ENCODE measurements at places on chromosomes 5 and 9.

- DNase-seq, result no peak
These were observed 65.3 kb downstream of the SH3RF2 start for GRCh38 chr5:146001544-146002190.

GRCh38 chr9:136303825-136304416, at the start of gene CCDC187:
Gene CCDC187, minus strand, starts transcription at chr9:136304094. Its CDS starts 264 bp downstream, at chr9:136303830.
- DNase-seq, result no peak

DNA sequence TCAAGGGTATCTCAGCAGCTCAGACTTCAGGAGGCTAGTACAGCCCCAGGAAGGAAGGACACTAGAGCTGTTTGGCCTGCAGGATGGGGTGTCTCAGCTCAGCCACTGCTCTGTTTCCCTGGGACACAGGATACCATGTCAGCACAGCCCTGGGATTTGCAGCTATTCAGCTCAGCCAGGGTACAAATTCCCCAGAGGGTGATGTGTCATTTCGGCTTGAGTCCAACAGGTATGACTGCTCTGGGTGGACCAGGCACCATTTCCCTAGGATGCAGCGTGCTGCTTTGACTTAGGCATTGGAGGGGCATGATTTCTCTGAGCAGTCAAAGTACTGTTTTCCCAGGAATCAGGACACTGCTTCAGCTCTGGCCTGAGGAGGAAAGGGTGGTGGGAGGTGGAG, 130.1 kb downstream of the ARSB start:
- DNase-seq, result no peak

GRCh38 chr5:10631316-10631996, 67.6 kb downstream of the ANKRD33B start:
- DNase-seq, result no peak

DNA sequence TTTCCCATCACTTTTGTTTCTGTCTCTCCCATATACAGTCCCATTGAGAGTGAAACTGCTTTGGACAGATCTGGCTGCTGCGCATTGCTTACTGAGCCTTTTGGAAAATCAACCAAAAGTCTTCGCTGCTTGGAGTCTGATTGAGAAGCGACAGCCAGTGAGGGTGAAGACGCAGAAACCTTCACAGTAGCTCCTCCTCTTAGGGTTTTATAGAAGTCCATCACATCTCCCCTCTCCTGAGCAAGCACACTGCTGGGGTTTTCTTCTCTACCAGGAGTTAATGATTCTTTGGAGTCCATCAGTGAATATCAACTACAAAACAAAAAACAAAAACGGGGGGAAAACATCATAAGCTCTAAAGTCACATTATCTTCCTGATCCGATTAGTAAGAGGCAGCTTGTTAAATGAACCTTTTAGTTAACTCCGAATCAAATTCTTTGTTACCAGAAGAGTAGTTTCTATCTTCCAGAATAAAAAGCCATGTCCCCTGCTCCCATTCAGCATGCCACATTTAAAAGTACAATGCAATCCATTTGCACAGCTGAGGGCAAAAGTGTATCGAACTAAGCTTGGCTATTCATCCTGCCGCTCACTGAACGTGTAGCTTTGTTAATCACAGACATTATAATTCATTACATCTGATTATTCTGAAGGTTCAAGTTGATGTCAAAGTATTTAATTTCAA, 2.8 kb downstream of the NR3C1 start:
- no peak for DNase-seq

- DNase-seq, result no peak
These were observed 27.0 kb downstream of the ANGPTL2 start for GRCh38 chr9:127095411-127095810.

- DNase-seq, result no peak
These were observed 117.0 kb downstream of the GLIS3 start for GRCh38 chr9:4182831-4183230.

DNA sequence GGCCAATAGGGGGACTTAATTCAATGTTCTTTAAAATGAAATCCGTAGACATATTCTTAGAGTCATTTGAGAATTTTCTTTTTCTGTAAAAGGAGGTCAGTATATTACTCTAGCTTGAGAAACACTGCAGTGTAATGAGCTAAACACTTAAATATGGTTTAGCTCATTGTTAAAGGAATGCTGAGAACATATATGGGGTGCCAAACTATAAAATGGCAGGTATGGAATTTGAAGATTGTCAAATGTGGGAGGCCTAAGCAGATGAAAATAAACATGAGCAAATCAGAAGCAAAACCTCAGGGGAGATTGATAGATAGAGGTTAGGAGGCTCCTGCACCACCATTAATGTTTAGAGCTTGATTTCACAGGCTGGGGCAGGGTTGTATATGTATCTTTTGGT, 57.9 kb downstream of the STX17 start:
- no peak for DNase-seq

GRCh38 chr9:77561331-77562018, 86.6 kb downstream of the GNA14 start:
- DNase-seq, result no peak

DNA sequence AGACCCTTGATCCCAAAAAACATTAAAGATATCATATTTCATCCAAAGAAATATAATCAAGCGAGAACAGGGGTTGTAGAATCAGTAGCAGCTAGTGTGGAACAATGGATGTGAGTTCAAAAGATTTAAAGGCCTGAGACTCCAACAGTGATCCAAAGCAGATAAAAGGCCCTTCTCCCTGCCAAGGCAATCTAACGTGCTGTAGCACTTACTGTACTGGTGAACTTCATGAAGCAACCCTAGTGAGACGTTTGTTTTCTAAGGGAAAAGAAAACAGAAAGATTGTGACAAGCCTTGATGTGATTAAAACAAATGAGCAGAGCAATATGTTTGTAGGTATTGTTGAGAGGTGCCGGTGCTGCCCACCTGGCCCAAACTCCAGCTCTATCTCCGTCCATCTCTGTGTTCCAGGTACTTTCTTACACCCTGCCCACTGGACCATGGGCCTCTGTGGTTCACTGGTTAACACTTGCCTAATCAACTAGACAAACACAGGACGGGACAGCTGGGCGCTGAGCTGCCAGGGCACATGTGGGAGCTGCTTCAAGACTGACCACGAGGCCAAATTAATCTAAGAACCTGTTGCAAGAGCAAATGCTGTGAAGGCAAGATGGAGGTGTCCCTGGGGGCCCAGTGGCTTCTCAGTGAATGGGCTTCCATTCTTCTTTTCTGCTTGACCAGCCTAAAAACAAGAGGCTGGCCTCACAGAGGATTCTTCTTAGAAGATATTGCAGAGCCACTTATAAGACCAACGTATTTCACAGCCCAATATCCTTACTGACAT, 265.5 kb downstream of the CWC27 start:
- DNase-seq, result no peak

DNA sequence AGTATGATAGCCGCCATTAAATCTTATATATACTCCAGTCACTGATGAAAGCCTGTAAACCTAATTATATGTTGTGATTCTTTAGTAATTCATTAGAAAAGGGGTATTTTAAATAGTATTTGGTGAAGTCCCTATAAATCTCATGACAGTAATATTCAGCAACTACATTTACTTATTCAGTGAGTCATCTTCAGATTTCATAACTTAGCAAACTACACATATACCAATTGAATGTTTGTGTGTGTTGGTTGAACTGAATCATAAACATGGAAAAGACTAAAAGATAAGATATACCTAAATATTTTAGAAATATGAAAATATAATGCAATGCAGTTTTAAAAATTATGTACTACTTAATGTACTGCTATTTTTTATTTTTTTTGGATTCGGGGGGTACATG, 1050.4 kb downstream of the MAT2B start:
- DNase-seq, result no peak

GRCh38 chr5:141031006-141031405, 20.2 kb upstream of the PCDHB1 start:
- no peak for DNase-seq

- no peak for DNase-seq
These were observed 28.3 kb downstream of the JAK2 start for GRCh38 chr9:5013374-5013773.

GRCh38 chr9:15374310-15374709, 48.4 kb upstream of the SNAPC3 start:
- DNase-seq, result no peak

GRCh38 chr5:83368835-83369234, 102.7 kb upstream of the VCAN start:
- DNase-seq, result no peak

DNA sequence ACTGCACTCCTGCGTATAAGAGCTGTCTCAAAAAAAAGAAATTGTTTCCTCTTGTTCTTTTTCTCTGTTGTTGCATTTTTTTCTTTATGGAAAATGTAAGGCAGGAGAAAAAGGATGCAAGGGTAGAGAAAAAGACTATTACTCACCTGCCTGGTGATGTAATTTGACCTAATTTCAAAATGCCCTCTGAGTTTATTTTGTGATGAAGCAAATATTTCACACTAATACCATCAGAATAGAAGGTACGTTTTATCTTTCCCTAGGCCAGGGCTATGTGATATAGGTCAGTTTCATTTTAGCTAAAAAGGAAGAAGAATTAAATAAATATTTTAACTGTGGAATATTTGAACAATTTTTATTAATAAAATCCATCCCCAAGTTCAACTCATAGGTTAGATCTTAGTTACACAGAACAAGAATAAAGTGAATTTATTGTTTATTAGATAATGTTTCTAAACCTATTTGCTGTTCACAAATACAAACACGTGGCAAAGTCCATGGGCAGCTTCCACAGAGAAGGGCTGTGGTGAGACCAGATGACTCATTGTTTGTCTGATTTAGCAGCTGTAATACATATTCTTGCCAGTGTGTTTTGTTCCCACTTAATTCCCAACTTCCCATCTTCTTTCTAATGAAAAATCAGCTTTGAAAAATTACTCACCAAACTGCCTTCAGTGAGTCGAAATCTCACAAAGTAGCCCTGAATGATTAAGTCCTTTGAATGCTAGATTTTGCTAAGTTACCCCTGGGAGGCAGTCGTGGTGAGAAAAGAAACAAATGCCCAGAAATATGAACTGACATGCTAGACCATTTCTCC, 52.8 kb upstream of the CCDC112 start:
- no peak for DNase-seq

DNA sequence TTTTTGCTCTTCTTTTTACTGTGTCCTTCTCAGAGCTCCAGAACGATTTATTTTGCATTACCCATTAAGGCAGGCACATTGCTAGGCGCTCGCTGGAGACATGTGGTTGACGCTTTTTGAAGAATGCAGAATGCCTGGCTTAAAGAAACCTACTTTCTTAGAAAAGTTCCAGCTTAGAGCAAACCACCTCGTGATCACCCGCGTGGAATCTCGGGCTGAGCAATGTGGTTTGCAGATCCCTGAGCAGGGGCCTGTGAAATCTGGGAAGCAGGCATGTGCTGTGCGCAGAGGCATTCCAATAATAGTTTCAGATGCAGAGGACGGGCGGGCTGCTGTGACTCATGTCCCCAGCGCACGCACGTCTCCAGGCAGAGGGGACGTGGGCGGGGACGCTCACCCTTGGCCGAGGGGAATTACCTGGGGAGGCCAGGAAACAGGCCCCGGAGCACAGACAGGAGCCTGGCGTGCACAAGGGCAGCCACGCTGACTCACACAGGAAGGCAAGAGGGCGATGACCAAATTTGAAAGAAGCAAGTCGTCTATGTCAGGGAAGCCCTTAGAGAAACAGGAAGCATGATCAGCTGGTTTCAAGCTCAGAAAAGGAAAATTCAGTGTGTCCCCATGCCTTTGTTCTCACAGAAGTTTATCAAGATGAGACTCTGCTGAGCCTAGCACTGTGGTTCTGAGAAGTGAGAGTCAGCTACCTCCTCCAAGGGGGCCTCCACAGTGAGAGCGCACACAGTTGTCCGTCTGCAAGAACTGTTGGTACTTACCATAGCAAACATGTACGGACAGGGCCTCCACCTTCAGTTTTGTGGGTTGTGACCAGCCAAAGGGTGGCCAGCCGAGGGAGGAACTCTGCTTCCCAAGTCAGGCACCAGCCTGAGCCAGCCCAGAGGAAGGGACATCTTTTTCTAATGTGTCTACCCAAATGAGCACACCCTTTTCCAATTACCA, 218.6 kb downstream of the PIK3R1 start:
- DNase-seq, result peak; percentile 83

- DNase-seq, result no peak
These were observed 120.0 kb downstream of the MCTP1 start for GRCh38 chr5:95164861-95165260.

- no peak for DNase-seq
These were observed 30.4 kb downstream of the TBC1D2 start for GRCh38 chr9:98225015-98225442.

- DNase-seq, result no peak
These were observed 13.1 kb upstream of the BNC2 start for GRCh38 chr9:16883586-16883985.

DNA sequence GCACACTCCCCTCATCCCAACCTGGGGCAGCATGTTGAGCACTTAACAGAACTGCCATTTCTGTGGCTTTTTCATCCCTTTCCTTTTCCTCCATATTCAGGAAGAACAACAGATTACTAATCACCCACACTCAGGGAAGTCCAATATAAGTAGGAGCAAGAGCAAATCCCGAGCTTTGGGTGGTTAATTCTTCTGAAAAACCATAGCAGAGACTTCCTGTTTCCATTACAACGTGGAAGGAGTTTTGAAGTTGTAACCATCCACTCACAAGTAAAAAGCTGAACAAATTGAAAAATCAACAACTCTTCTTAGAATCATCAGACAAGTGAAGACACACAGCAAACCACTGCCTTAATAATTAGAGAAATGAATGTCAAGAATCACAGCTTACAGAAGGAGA, 8.2 kb downstream of the CTSL start:
- no peak for DNase-seq
